ENCODE measurements at places on chromosomes 2 and 18. TPM values are rescaled to one million over a fixed set of nuclear protein-coding genes. Genes with fewer than 3 reads are reported as not detected.

DNA sequence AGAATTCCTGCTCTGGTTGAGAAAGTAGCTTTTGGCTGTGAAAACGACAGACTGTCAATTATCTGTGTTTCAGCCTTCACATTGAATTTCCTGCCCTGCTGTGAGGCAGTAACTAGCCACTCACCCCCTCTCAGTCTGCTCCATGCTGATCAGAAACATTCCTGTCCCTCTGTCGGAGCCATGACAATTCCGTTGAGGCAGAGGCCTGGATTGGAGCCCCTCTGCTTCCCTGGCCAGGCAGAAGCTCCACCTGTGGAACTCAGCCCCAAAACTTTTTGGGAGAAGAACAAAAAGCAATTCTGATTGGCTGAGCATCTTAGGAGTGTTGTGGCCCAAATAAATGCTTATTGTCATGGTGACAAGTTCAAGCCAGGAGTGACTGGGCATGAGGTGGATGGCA is 60.0 kb downstream of the APOB start:
- H3K36me3 ChIP-seq: no peaks in the 10 kb centered on the region
- H3K4me1 ChIP-seq: peaks cover 25% of the 10 kb centered on the region
- H3K27ac ChIP-seq: no peak overlapping the region
- no peak for DNase-seq

- H3K27me3 ChIP-seq: no peaks in the 10 kb centered on the region
- H3K36me3 ChIP-seq: no peaks in the 10 kb centered on the region
- DNase-seq: no peak
- peaks cover 54% of the 10 kb centered on the region for H3K4me1 ChIP-seq
- H3K4me3 ChIP-seq: peak overlapping the region; percentile 82
Observed at GRCh38 chr2:150484461-150485021, 2.9 kb downstream of the RND3 start.

DNA sequence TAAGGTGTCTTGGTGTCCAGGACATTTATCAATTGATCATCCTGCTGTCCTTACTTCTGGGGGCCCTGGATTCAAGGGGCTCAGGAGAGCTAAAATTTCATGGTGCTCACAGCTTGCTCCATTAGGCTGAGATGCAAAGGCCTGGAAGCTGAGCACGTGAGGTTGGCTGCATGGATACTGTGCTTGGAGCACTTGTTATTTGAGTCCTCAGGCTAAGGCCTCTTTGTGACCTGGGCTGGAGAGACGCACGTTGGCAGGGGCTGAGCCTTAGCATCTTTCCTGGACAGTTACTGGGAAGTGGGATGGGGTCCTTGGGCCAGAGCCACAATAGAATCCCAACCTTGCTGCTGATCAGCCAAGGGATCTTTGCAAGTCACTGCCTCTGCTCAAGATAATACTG is 151.2 kb upstream of the HS6ST1 start:
- H3K36me3 ChIP-seq: no peaks in the 10 kb centered on the region
- peaks cover 35% of the 10 kb centered on the region for H3K4me1 ChIP-seq
- H3K27me3 ChIP-seq: no peaks in the 10 kb centered on the region
- H3K4me3 ChIP-seq: no peak overlapping the region

The DNER gene
- total RNA-seq: 11.3 TPM
